ENCODE measurements at places on chromosomes 12 and 14. TPM values are rescaled to one million over a fixed set of nuclear protein-coding genes. Genes with fewer than 3 reads are reported as not detected.
A peak's percentile ranks its signal among the peaks of the same experiment; 100 is the strongest.

DNA sequence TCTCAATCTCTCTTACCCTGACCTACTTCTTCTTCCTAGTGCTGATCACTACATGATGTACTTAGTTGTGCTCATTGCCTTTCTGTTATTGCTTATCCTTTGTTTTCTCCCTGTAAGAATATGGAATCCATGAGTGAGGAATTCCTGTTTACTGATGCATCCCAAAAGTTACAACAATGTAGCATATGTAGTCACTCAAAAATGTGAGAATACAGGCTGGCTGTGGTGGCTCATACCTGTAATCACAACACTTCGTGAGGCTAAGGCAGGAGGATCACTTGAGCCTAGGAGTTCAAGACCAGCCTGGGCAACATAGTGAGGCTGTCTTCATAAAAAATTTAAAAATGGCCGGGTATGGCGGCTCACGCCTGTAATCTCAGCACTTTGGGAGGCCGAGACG is 8.0 kb upstream of the WDR20 start:
- no peak for DNase-seq

- no peak for DNase-seq
Observed at GRCh38 chr12:97716356-97716755, 253.8 kb downstream of the RMST start.

Gene SHMT2
- total RNA-seq, result 233 TPM

DNA sequence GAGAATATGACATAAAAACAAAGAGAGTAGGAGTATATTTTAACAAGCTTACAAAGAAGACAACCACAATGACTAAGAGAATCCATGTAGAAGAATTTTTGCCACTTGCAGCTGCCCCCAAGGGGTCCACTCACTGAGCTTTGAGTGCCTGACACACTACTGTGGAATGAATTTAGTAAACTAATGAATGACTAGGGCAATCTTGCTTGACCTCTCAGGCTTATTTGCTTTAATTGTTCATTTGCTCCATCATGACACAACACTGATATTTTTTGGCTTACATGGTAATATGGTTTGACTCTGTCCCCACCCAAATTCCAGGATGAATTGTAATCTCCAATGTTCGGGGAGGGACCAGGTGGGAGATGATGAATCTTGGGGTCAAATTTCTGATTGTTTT is 249.1 kb upstream of the FAR2 start:
- DNase-seq, result peak; percentile 84

DNA sequence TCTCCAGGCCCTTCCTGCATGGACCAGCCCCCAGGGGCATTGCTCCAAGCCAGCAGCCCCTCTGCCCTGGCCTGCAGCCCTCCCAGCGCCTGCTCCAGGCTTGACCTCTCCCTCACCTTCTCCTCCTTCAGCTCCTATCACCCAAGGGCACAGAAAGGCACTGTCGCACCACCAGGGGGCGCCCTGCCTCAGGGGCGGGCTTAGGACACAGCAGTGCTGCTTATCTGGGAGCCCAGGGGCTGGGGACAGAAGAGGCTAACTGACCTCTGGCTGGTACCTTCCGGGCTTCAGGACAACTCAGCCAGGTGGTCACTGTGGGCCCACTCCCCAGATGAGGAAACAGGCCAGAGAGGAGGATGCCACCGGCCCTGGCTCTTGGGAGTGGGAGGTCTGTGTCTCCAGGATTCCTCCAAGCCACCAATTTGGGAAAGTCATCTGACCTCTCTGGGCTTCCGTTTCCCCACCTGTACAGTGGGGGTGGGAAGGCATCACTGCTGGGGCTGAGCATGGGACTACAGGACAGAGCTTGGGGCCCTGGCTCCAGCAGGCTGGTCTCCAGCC is 25.3 kb upstream of the GPR132 start:
- peak; percentile 74 for DNase-seq

- DNase-seq, result no peak
Observed at GRCh38 chr14:75705014-75705413, 44.0 kb downstream of the TTLL5 start.

GRCh38 chr14:66359500-66359899 is 126.7 kb upstream of the CCDC196 start:
- DNase-seq, result peak; percentile 81

- DNase-seq, result peak; percentile 51
Observed at GRCh38 chr12:24561882-24562770, 386.8 kb downstream of the BCAT1 start.

- peak; percentile 84 for DNase-seq
Observed at GRCh38 chr12:26287671-26288381, 92.5 kb downstream of the SSPN start.

DNA sequence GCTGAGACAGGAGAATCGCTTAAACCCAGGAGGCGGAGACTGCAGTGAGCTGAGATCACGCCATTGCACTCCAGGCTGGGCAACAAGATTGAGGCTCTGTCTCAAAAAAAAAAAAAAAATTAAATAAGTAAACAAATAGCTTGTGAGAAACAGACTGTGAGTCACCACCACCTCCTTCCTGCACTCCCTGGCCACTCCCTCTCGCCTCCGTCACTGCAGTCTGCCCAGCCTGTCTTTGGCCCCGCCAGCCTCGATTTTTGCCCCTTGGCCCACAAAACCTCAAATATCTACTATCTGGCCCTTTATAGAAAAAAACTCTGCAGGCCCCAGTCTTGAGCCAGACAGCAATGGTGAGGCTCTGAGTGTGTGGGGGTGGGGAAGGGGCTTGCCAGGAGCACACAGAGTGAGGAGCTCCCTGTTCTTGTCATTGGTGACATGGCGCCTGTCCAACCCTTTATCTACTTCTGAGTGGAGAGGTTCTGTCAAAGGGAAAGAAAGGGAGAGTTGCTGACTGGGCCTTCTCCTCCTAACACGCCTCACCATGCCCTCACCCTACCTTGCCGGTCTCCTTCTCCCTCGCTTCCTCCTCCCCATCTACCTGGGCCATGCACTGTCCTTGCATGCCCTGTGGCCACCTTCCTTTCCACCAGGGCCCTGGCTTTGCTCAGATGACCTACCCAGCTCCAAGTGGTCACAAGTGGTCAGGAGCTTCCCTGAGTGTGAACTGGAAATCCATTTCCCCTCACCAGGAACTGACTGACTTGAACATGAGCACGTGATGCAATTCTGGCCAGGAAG is 22.1 kb downstream of the LGMN start:
- peak; percentile 72 for DNase-seq

DNA sequence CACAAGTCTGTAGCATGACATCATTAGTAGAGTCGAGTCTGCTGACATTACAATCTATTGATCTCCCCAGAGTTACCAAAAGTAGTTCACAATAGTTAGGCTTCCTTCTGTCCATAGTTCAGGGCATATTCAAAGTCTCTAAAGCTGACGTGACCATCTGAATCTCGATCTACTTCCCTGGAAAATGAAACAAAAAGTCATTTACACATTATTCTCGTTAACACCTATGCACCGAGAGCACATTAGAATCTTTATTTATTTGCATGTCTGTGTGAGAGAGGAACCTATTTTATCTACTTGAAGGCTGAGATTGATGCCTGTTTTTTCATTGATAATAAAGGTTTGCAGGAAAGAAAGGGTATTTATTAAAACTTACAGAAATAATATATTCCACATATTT is 157.4 kb downstream of the EFCAB11 start:
- DNase-seq, result no peak

Gene PCED1B
- total RNA-seq, result 0.27 TPM

- no peak for DNase-seq
Observed at GRCh38 chr14:81133400-81133799, 87.4 kb downstream of the GTF2A1 start.

GRCh38 chr12:27523305-27523641 is 733 bp upstream of the PPFIBP1 start:
- no peak for DNase-seq

Gene MBD6
- total RNA-seq, result 4.2 TPM

Gene RNF212B
- total RNA-seq, result not detected

GRCh38 chr14:76293923-76294322 is 82.0 kb upstream of the ESRRB start:
- DNase-seq, result no peak

- DNase-seq, result peak; percentile 5
Observed at GRCh38 chr12:62613081-62613480, 146.5 kb downstream of the MON2 start.
